ENCODE measurements at places on chromosomes 11 and 22.
A peak's percentile ranks its signal among the peaks of the same experiment; 100 is the strongest.

- H3K27ac ChIP-seq = no peak overlapping the region
- H3K27me3 ChIP-seq = peaks cover 9% of the 10 kb centered on the region
- H3K36me3 ChIP-seq = no peaks in the 10 kb centered on the region
- DNase-seq = no peak
- H3K4me1 ChIP-seq = peaks cover 15% of the 10 kb centered on the region
- H3K4me3 ChIP-seq = no peak overlapping the region
Observed at GRCh38 chr11:8234425-8234821, 29.3 kb downstream of the LMO1 start.

DNA sequence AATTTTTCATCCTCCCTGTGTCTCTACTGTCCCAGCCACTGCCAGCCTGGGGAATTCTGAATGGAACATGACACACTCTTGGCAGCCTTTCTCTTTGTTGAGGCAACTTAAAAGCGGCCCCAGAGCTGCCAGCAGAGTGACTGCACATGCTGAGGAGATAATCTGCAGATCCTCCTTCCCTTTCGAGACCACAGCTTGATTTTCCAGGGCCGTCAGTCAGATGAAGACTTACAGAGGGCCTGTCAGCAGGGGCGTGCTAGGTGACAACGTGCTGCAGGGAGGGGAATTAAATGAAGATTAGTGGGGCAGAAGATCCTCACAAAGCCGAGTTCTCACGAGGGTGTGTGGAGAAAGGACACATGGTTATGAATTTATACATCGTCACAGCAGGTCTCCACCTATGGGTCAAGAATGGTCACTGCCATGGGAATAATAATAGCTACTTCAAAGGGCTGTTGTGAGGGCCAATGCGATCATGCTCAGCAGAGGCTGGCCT is 193.5 kb upstream of the PITPNB start:
- H3K27me3 ChIP-seq = no peaks in the 10 kb centered on the region
- DNase-seq = peak; percentile 10
- H3K4me3 ChIP-seq = no peak overlapping the region
- no peaks in the 10 kb centered on the region for H3K36me3 ChIP-seq

DNA sequence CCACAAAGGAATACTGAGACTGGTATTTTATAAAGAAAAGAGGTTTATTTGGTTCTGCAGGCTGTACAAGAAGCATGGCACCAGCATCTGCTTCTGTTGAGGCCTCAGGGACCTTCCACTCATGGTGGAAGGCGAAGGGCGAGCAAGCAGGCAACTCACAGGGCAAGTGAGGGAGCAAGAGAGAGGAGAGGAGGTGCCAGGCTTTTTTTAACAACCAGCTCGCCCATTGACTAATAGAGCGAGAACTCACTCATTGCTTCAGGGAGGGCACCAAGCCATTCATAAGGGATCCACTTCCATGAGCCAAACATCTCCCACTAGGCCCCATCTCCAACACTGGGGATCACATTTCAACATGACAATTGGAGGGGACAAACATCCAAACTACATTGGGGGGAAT is 1.2 kb downstream of the PTS start:
- H3K27me3 ChIP-seq = no peaks in the 10 kb centered on the region
- 0 out of 2 replicates have a peak, but pooled peaks cover 6% of the 10 kb centered on the region for H3K4me1 ChIP-seq
- DNase-seq = no peak
- no peak overlapping the region for H3K27ac ChIP-seq
- peak overlapping the region; percentile 68 for H3K4me3 ChIP-seq

DNA sequence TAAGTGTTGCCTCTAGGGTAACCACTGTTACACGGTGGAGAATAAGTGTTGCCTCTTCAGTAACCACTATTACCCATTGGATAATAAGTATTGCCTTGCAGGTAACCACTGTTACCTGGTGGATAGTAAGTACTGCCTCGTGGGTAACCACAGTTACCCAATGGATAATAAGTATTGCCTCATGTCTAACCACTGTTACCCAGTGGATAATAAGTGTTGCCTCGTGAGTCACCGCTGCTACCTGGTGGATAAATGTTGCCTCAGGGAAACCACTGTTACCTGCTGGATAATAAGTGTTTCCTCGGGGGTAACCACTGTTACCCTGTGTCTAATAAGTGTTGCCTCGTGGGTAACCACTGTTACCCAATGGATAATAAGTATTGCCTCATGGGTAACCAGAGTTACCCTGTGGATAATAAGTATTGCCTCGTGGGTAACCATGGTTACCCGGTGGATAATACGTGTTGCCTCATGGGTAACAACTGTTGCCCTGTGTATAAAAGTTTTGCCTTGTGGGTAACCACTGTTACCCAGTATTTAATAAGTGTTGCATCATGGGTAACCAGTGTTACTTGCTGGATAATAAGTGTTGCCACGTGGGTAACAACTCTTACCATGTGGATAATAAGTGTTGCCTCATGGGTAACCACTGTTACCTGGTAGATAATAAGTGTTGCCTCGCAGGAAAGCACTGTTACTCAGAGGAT is 12.3 kb upstream of the NXPE4 start:
- H3K27ac ChIP-seq = no peak overlapping the region
- H3K4me1 ChIP-seq = no peaks in the 10 kb centered on the region
- H3K36me3 ChIP-seq = no peaks in the 10 kb centered on the region
- no peak overlapping the region for H3K4me3 ChIP-seq
- no peaks in the 10 kb centered on the region for H3K27me3 ChIP-seq
- no peak for DNase-seq

GRCh38 chr11:122100756-122101080 is 15.3 kb downstream of the BLID start:
- no peak overlapping the region for H3K27ac ChIP-seq
- DNase-seq = no peak
- no peak overlapping the region for H3K4me3 ChIP-seq
- no peaks in the 10 kb centered on the region for H3K36me3 ChIP-seq

GRCh38 chr11:1131033-1131911 is 26.5 kb upstream of the MUC5AC start:
- H3K36me3 ChIP-seq = no peaks in the 10 kb centered on the region
- H3K4me1 ChIP-seq = no peaks in the 10 kb centered on the region
- no peak overlapping the region for H3K4me3 ChIP-seq
- peaks cover 86% of the 10 kb centered on the region for H3K27me3 ChIP-seq
- DNase-seq = no peak

- no peaks in the 10 kb centered on the region for H3K27me3 ChIP-seq
- H3K4me3 ChIP-seq = no peak overlapping the region
- no peak for DNase-seq
- H3K27ac ChIP-seq = peak overlapping the region; percentile 4
- H3K36me3 ChIP-seq = peaks cover 45% of the 10 kb centered on the region
Observed at GRCh38 chr11:93729129-93729616, 12.1 kb downstream of the TAF1D start.

GRCh38 chr22:31475800-31476199 is 13.8 kb downstream of the EIF4ENIF1 start:
- peaks cover 14% of the 10 kb centered on the region for H3K36me3 ChIP-seq
- no peak for DNase-seq
- H3K27me3 ChIP-seq = no peaks in the 10 kb centered on the region
- H3K4me1 ChIP-seq = peaks cover 19% of the 10 kb centered on the region
- H3K4me3 ChIP-seq = no peak overlapping the region

- H3K27me3 ChIP-seq = 0 out of 2 replicates have a peak, but pooled peaks cover 3% of the 10 kb centered on the region
- H3K4me3 ChIP-seq = no peak overlapping the region
- peaks cover 13% of the 10 kb centered on the region for H3K4me1 ChIP-seq
Observed at GRCh38 chr22:43253839-43254238, 66.9 kb upstream of the TTLL12 start.

- DNase-seq = no peak
- no peaks in the 10 kb centered on the region for H3K36me3 ChIP-seq
- H3K27ac ChIP-seq = no peak overlapping the region
- H3K4me1 ChIP-seq = no peaks in the 10 kb centered on the region
- no peak overlapping the region for H3K4me3 ChIP-seq
Observed at GRCh38 chr11:4060182-4060923, 34.2 kb upstream of the RRM1 start.

- H3K4me3 ChIP-seq = no peak overlapping the region
- no peak for DNase-seq
- H3K27ac ChIP-seq = no peak overlapping the region
- no peaks in the 10 kb centered on the region for H3K36me3 ChIP-seq
Observed at GRCh38 chr11:125455851-125456250, 40.2 kb downstream of the FEZ1 start.

GRCh38 chr22:50268655-50269113 is 1.5 kb downstream of the MAPK11 start:
- H3K27ac ChIP-seq = no peak overlapping the region
- H3K36me3 ChIP-seq = no peaks in the 10 kb centered on the region
- no peak overlapping the region for H3K4me3 ChIP-seq
- peaks cover 7% of the 10 kb centered on the region for H3K4me1 ChIP-seq

GRCh38 chr11:46949297-46949696 is 12.7 kb downstream of the CSTPP1 start:
- DNase-seq = no peak
- no peaks in the 10 kb centered on the region for H3K36me3 ChIP-seq
- H3K27ac ChIP-seq = no peak overlapping the region
- no peaks in the 10 kb centered on the region for H3K27me3 ChIP-seq
- no peaks in the 10 kb centered on the region for H3K4me1 ChIP-seq

- H3K27me3 ChIP-seq = no peaks in the 10 kb centered on the region
- H3K4me3 ChIP-seq = no peak overlapping the region
- no peaks in the 10 kb centered on the region for H3K4me1 ChIP-seq
- H3K27ac ChIP-seq = no peak overlapping the region
- H3K36me3 ChIP-seq = no peaks in the 10 kb centered on the region
Observed at GRCh38 chr22:37792494-37792893, 15.2 kb upstream of the GCAT start.

DNA sequence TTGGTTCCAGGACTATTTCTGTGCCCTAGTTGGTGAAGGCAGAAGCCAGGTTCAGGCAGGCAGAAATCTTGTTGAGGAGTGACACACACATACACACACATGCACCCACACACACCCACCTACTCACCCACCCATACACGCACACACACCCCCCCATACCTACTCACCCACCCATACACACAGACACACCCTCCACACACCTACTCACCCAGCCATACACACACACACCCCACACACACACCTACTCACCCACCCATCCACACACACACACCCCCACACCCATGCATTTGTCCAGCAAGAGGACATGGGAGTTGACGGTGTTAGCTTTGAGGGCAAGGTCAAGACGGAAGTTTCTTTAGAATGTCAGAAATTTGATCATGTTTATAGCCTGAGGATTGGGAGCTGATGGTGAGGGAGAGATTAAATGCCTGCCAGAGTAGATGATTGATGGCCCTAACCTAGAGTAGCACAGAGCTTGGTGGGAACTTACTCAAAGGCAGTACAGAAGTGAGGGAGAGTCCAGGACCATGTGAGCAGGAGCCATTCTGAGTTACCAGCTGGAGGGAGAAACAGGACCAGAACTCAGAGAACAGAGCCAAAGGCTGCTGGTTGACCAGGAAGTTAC is 68.9 kb downstream of the CYB5R2 start:
- H3K4me1 ChIP-seq = no peaks in the 10 kb centered on the region
- no peak for DNase-seq
- H3K4me3 ChIP-seq = no peak overlapping the region
- no peaks in the 10 kb centered on the region for H3K36me3 ChIP-seq
- H3K27me3 ChIP-seq = no peaks in the 10 kb centered on the region

GRCh38 chr22:29860006-29860766 is 22.1 kb upstream of the ASCC2 start:
- no peak overlapping the region for H3K4me3 ChIP-seq
- DNase-seq = no peak
- H3K27ac ChIP-seq = no peak overlapping the region
- H3K4me1 ChIP-seq = no peaks in the 10 kb centered on the region
- H3K27me3 ChIP-seq = no peaks in the 10 kb centered on the region

- no peak overlapping the region for H3K4me3 ChIP-seq
- H3K36me3 ChIP-seq = no peaks in the 10 kb centered on the region
Observed at GRCh38 chr11:26905368-26905767, 88.5 kb upstream of the FIBIN start.

DNA sequence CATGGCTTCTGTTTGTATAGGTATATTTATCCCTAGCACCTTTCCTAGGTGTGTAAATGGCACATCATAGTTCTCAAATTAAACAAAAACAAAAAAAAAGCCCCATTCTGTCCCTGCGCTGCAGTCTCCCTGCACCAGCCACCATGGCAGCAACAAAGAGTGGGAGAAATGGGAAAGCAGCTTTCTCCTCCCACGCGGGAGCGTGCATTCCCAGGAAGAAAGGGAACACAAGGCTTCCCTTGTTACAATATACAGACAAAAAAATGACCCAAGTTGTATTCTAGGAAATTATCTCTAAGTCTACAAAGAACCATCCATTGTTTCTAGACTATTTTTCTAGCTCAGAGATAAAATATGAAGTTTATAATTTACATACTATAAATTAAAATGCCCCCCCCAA is 16.1 kb upstream of the TMPRSS5 start:
- H3K4me1 ChIP-seq = no peaks in the 10 kb centered on the region
- no peaks in the 10 kb centered on the region for H3K36me3 ChIP-seq
- H3K27ac ChIP-seq = no peak overlapping the region
- no peak for DNase-seq

- no peak overlapping the region for H3K4me3 ChIP-seq
- H3K27me3 ChIP-seq = no peaks in the 10 kb centered on the region
- no peaks in the 10 kb centered on the region for H3K4me1 ChIP-seq
- H3K27ac ChIP-seq = no peak overlapping the region
Observed at GRCh38 chr11:91664521-91664920, 560.1 kb upstream of the FAT3 start.

DNA sequence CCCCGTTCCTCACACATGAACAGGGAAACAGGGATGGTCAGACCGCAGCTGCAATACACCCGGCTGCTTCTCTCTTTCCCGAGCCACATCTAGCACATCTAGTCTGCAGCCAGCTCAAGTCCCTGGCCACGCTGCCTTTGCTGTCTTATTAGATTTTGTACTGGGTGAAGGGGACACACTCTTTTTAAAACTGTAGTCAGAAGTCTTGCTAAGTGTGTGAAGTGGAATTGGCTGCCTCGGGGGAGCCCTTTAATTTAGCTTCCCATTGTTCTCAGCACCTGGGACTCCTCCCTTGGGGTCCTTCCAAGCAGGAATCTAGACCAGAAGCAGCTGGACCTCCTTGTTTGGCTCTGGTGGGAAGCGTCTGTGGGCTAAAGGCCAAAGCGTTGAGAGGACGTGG is 420.0 kb downstream of the CTTN start:
- no peak for DNase-seq
- H3K27me3 ChIP-seq = peaks cover 85% of the 10 kb centered on the region
- no peaks in the 10 kb centered on the region for H3K36me3 ChIP-seq
- no peaks in the 10 kb centered on the region for H3K4me1 ChIP-seq
- no peak overlapping the region for H3K27ac ChIP-seq
- H3K4me3 ChIP-seq = no peak overlapping the region

DNA sequence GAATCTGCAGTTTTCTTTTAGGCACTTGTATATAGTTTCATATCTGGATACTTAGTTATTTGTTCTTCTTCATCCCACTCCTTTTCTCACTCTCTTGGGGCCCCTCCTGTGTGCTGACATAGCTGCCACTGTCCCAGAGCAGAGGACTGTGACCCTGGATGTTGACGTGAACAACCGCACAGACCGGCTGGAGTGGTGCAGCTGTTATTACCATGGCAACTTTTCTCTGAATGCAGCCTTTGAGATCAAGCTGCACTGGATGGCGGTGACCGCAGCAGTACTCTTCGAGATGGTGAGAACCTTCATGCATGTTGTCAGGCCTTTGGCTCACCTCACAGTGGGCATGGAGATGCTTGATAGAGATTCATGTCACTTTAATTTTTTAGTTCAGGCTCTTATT is 50.9 kb upstream of the YWHAH start:
- DNase-seq = no peak
- H3K27ac ChIP-seq = no peak overlapping the region
- no peaks in the 10 kb centered on the region for H3K36me3 ChIP-seq
- H3K4me3 ChIP-seq = no peak overlapping the region
- no peaks in the 10 kb centered on the region for H3K4me1 ChIP-seq
- no peaks in the 10 kb centered on the region for H3K27me3 ChIP-seq
